NCI-H2227 treated with DMSO at 0.1 percent for 48 hours (cell line): ENCODE measurements at places on chromosomes 16 and 17.

DNA sequence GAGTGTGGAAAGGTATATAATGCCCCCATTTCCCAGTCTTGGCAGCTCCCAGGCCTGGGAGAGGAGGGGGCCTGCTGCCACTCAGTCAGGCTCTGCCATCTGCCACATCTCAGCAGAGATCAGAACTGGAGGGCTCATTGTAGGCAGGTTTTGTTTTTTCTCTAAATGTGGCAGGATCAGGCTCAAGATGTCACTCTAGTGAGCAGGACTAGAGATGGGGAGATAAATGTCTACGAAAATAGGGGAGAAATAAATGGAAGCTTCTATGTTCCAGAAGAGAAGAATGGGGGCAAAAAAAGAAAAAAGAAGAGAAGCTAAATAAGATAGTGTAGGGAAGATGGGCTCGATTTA lies 13.9 kb downstream of the NXPH3 start:
- no peak for DNase-seq

- DNase-seq = no peak
These were observed 3.9 kb downstream of the GFAP start for GRCh38 chr17:44911133-44912001.

- DNase-seq = no peak
These were observed 93.0 kb upstream of the NETO2 start for GRCh38 chr16:47236716-47237115.

DNA sequence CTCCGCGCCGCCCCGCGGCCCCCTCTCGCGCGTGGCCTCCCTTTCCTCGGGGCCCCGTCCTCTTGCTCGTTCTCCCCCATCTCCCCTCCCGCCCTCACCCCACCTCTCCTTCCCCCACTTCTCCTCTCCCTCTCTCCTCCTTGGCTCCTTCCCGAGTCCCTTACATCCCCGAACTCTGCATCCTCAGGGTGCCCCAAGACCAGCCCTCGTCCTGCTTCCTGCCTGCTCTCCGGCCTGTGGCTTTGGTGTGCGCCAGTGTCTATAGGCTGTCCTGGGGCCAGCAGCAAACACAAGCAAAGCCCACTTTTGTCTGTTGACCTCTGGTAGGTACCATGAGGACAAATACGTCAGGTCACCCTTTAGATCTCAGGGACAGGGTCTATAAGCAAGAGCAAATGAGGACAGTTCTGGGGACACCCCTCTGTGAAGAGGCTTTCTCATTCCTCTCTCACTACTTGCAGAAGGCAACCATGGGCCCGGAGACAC lies 284 bp upstream of the COPZ2 start:
- no peak for DNase-seq
